Activated naive CD4-positive, alpha-beta T cell treated with anti-CD3 and anti-CD28 coated beads for 36 hours (primary cell): ENCODE measurements at places on chromosomes 16 and 17.

DNA sequence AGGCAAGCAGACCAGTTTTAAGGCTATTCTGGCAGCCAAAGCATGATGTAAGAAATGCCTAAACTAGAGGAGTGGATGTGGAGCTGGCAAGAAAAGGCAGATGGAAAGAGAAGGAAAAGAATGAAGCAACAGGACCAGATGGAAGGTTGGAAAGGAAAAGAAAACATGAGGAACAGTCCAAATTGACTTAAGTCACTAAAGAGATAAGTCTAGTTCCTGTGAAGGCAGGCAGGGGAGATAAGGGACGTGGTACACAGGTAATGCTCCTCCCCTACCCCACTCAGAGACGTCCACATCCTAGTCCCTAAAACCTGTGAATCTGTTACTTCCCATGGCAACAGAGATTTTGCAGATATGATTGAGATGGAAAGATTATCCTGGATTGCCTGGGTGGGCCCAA, 43.5 kb downstream of the TEX2 start:
- no peaks in the 10 kb centered on the region for H3K27me3 ChIP-seq
- peaks cover 33% of the 10 kb centered on the region for H3K4me1 ChIP-seq
- H3K27ac ChIP-seq, result no peak overlapping the region
- peaks cover 2% of the 10 kb centered on the region for H3K36me3 ChIP-seq
- H3K4me3 ChIP-seq, result no peak overlapping the region
- DNase-seq, result no peak

DNA sequence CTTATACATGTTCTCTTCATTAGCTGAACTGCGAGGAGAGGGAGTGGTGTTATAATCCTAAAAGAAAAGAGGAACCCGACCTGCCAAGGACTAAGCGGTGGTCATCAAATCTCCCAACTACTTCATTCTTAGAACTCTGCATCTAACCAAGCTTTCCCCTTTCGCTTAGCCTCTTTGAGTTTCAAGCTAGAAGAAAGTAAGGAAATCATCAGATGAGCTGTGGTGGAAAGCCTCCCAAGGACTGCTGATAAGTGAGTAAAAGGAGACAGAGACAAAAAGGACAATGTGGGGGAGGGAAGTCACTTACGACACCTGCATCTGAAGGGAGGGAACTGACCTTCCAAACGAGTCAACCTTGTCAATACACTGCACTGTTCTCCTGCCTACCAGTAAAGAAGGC, 121.3 kb downstream of the TRIM37 start:
- H3K27me3 ChIP-seq, result no peaks in the 10 kb centered on the region
- no peak overlapping the region for H3K27ac ChIP-seq
- no peak overlapping the region for H3K4me3 ChIP-seq

DNA sequence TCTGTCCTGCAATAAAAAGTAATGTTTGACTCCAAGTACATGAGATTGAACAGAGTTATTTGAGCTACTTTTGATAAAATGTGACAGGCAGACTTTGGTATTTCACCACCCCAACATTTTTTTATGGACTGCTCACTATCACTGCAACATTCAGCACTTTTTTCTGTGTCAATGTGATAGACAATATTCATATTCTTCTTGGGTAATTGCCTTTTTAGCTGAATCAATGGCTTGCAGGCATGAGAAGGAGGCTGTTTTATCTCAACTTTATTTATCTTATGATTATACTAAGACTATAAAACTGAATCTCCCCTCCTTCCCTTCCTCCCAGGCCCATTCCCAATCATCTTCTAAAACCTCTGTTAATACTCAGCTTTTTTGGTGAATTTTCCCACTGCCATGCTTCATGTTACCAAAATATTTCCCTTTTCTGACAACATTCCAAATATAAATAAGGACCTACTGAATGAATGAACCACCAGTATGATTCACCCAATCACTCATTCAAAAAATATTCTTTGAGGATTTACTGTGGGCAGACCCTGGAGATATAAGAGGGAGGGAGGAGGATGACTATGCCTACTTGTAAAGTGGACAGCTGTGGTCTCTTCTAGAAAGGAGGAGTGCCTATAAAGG, 67.6 kb downstream of the CDH13 start:
- H3K4me3 ChIP-seq, result no peak overlapping the region
- no peaks in the 10 kb centered on the region for H3K36me3 ChIP-seq
- H3K27ac ChIP-seq, result no peak overlapping the region
- no peaks in the 10 kb centered on the region for H3K4me1 ChIP-seq

- H3K4me3 ChIP-seq, result peak overlapping the region; percentile 66
- peaks cover 27% of the 10 kb centered on the region for H3K4me1 ChIP-seq
- DNase-seq, result no peak
- no peaks in the 10 kb centered on the region for H3K27me3 ChIP-seq
- H3K27ac ChIP-seq, result peak overlapping the region; percentile 96
- peaks cover 17% of the 10 kb centered on the region for H3K36me3 ChIP-seq
These were observed 7.6 kb downstream of the LMF1 start for GRCh38 chr16:962901-963814.

GRCh38 chr16:55102531-55102930, 171.9 kb downstream of the IRX5 start:
- no peaks in the 10 kb centered on the region for H3K4me1 ChIP-seq
- H3K27me3 ChIP-seq, result peaks cover 2% of the 10 kb centered on the region
- no peak overlapping the region for H3K4me3 ChIP-seq
- DNase-seq, result no peak
- H3K36me3 ChIP-seq, result no peaks in the 10 kb centered on the region

DNA sequence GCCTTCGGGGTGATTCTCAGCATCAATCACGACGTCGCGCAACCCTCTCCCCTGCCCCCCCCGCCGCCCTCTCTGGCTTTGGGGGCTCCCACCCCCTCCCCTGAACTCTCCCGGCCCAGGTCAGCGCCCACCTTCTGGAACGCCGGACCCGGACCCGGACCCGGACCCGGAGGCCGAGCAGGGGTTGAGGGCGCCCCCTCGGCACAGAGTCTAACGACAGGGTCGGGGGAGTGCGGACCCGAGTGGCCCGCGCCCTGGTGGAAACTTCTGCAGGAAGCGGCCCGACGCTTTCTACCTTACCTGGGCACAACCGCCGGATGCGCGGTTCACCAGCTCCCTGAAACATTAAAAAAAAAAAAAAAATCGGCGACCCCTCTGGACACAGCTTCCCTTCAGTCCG, 16.2 kb downstream of the SALL1 start:
- no peak overlapping the region for H3K27ac ChIP-seq
- H3K36me3 ChIP-seq, result peaks cover 2% of the 10 kb centered on the region
- no peak for DNase-seq
- H3K4me3 ChIP-seq, result no peak overlapping the region
- peaks cover 29% of the 10 kb centered on the region for H3K27me3 ChIP-seq

GRCh38 chr16:79088971-79089370, 511.6 kb downstream of the MAF start:
- no peak for DNase-seq
- H3K27me3 ChIP-seq, result no peaks in the 10 kb centered on the region
- no peak overlapping the region for H3K27ac ChIP-seq
- peaks cover 46% of the 10 kb centered on the region for H3K4me1 ChIP-seq

- H3K27me3 ChIP-seq, result no peaks in the 10 kb centered on the region
- H3K36me3 ChIP-seq, result no peaks in the 10 kb centered on the region
- H3K27ac ChIP-seq, result no peak overlapping the region
- H3K4me3 ChIP-seq, result no peak overlapping the region
- no peak for DNase-seq
These were observed 11.3 kb downstream of the CX3CL1 start for GRCh38 chr16:57383276-57384247.

GRCh38 chr16:67158637-67159600, 790 bp downstream of the TRADD start:
- peaks cover 42% of the 10 kb centered on the region for H3K4me1 ChIP-seq
- peak overlapping the region; percentile 88 for H3K4me3 ChIP-seq
- peaks cover 19% of the 10 kb centered on the region for H3K27me3 ChIP-seq
- H3K27ac ChIP-seq, result peak overlapping the region; percentile 91

DNA sequence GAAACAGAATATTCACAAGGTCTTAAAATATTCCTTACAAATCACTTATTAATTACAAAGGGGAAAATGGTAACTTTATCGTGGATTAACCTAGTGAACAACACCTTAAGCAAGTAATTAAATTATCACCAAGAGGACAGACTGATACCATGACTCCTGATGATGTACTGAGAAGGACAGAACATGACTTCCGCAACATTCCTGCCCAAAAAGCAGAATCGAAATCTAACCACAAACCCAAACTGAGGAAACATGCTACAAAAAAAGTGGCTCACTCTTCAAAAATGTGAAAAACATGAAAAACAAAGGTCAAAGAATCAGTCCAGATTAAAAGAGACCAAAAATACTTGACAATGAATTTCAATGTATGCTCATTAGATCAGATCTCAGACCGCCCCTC, 151.5 kb downstream of the AATF start:
- peaks cover 29% of the 10 kb centered on the region for H3K36me3 ChIP-seq
- no peaks in the 10 kb centered on the region for H3K4me1 ChIP-seq
- no peaks in the 10 kb centered on the region for H3K27me3 ChIP-seq
- H3K27ac ChIP-seq, result no peak overlapping the region

DNA sequence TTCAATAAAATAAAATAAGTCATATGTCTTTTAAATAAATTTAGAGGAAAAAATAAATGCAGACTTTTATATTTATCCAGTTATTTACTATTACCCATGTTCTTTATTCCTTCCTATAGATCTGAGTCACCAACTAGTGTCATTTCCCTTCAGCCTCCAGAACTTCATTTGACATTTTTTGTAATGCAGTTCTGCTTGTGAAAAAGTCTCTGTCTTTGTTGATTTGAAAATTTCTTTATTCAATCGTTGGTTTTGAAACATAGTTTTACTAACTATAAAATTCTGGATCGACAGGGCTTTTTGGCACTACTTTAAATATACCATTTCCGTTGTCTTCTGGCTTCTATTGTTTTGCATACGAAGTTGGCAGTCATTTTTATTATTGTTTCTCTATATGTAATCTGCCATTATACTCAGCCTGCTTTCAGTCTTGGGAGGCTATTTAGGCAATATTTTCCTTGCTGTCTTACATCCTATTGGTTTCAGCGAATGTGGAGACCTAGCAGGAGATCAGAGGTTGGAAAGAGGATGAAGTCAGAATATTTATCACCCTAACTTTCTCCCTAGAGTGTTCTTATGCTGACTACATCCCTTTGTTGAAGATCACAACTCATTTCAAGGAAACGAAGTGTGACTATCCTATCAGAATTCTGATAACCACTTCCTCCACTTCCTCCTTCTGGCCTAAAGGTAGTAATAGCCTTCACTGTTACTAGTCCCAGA, 42.0 kb upstream of the SLC6A2 start:
- DNase-seq, result no peak
- peaks cover 11% of the 10 kb centered on the region for H3K27me3 ChIP-seq
- no peaks in the 10 kb centered on the region for H3K4me1 ChIP-seq
- no peak overlapping the region for H3K27ac ChIP-seq
- H3K36me3 ChIP-seq, result peaks cover 1% of the 10 kb centered on the region

DNA sequence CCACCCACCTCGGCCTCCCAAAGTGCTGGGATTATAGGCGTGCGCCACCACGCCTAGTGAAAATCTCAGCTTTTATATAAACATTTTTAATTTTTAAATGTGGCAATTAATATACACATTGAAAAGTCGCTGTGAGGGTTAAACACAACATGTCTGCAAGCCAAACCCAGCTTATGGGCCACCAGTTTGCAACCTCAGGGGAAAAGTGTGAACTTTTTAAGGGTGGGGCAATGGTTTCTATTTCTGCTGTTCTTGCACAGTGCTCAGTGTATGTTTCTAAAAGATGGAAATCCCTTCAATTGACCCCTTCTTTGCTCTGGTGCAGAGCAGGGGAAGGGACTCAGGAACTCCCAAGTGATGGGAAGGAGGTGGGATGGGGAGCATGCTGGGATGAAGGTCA, 18.3 kb upstream of the SUPT4H1 start:
- no peaks in the 10 kb centered on the region for H3K36me3 ChIP-seq
- peaks cover 7% of the 10 kb centered on the region for H3K4me1 ChIP-seq
- DNase-seq, result no peak
- H3K4me3 ChIP-seq, result no peak overlapping the region

DNA sequence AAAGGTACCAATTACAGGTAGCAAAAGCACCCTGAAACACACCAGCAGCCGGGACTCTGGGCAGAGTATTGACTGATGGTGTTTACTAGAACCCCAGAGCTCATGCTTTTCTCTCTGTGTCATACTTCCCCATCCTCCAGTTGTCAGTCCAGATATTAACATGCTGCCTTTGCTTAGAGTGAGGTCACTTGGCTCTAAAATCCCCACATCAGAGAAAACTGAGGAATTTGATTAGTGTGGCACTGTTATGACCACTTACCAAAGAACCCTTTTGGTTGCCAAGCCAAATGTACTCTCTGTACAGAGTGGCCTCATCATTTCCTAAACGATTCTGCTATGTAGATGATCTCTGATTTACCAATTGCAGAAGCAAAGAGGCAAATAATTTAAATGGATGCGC, 80.4 kb downstream of the ABCC12 start:
- H3K27me3 ChIP-seq, result peaks cover 6% of the 10 kb centered on the region
- H3K36me3 ChIP-seq, result no peaks in the 10 kb centered on the region
- no peak overlapping the region for H3K27ac ChIP-seq
- no peak for DNase-seq
- no peaks in the 10 kb centered on the region for H3K4me1 ChIP-seq

DNA sequence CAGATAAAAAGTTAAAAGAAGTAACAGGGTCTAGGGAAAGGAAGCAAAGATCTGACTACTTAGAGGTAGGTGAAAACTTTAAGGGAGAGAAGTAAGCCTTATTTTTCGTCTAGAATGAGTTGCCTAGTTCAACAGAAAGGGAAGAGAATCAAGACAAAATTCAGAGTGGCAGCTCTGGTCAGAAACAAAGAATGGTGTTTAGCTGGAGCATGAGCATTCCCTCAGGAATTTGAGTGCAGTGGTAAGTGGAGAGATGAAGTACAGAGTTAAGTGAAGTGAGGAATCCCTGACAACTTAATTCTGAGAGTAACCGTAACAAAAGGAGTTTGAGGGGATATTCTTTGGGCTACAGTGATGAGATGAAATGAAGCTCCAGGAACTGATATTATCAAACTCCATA, 11.5 kb downstream of the SMG6 start:
- no peak overlapping the region for H3K4me3 ChIP-seq
- H3K27me3 ChIP-seq, result no peaks in the 10 kb centered on the region
- peaks cover 21% of the 10 kb centered on the region for H3K4me1 ChIP-seq
- H3K27ac ChIP-seq, result no peak overlapping the region

- DNase-seq, result no peak
- no peak overlapping the region for H3K4me3 ChIP-seq
- H3K36me3 ChIP-seq, result peaks cover 25% of the 10 kb centered on the region
- no peak overlapping the region for H3K27ac ChIP-seq
- peaks cover 1% of the 10 kb centered on the region for H3K4me1 ChIP-seq
These were observed 124.8 kb downstream of the ABCC1 start for GRCh38 chr16:16073891-16074881.

DNA sequence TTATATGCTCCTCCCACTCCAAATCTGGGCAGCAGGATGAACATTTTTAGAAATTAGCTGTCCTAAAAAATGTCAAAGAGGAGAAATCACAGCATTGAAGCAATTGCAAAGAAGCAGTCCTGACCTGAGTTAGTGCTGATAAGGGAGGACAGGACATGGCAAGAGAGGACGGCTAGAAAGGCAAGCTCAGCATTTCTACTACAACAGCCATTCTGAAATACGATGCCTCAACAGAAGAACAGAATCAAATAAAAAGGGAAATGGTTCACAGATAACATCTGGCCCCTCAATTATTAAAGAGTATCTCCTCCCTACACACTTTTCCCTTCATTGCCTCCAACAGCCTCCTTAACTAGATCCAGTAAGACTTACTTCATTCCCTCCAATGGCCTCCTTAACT, 18.3 kb downstream of the VPS53 start:
- DNase-seq, result no peak
- H3K4me3 ChIP-seq, result no peak overlapping the region
- H3K36me3 ChIP-seq, result peaks cover 8% of the 10 kb centered on the region
- no peak overlapping the region for H3K27ac ChIP-seq
- no peaks in the 10 kb centered on the region for H3K4me1 ChIP-seq
